BJ (cell line): ENCODE measurements at places on chromosomes 1 and 21.

GRCh38 chr21:46429754-46430681 is 28.7 kb upstream of the DIP2A start:
- DNase-seq: no peak

DNA sequence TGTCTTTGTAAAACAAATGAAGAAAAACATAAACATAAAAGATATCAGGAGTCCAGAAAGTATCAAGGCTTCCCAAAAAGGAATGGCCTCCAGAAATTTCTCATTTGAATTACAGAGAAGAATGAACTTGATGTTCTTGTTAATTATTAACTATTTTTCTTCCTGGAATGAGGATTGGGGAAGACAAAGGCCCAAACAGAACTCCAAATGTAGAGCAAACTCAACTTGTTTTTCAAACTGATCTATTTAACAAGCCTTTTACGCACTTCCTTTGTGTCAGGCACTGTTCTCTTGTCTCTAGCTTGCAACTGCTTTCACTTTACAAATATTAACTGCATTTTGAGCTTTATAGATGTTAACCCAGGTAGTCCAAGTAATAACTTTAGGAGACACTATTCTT is 45.5 kb downstream of the LAMC2 start:
- DNase-seq: no peak

DNA sequence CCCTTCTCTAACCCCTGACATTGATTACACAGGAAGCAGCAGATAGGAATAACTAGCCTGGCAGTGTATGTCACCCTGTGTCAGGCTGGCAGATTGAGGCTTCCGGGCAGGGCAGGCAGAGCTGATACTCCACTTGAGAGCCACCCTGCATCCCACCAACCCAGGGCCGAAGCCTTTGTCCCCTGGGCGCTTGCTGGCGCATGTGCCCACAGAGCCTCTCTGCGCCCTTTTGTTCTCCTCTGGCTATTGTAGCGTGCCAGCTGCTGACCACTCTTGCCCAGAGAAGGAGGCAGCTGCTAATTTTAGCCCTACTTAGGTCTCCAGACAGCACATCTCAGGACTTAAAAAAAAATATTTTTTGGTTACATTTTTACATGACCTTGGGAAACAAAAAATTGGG is 304.9 kb downstream of the HHAT start:
- DNase-seq: no peak

- no peak for DNase-seq
These were observed 157.8 kb upstream of the LRRC7 start for GRCh38 chr1:69409731-69410456.

DNA sequence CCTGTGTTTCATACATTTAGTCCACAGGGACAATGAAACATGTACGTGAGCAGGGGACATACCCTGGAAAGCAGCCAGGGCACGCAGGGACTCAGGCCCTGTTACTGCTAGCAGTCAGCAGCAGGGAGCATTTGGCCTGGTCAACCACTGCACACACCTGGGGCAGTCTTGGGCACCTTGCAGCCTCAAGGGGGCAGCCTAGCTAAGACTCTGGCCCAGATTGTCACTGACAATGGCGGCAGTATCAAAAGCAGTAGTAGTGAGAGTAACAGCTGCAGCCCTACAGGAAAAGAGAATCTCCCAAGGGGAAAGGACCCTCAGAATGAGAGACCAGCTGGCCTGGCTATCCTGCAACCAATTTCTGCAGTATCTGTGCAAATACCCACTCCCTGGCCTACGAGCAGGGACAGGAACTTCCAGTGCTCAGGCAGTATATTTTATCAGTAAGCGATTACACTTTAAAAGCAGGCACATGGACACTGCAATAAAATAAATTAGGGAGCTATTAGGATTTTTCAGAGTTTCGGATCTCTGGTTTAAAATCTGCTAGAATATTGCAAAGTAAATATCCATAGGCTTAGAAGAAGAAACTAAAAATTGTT is 475.6 kb downstream of the LTN1 start:
- DNase-seq: no peak

DNA sequence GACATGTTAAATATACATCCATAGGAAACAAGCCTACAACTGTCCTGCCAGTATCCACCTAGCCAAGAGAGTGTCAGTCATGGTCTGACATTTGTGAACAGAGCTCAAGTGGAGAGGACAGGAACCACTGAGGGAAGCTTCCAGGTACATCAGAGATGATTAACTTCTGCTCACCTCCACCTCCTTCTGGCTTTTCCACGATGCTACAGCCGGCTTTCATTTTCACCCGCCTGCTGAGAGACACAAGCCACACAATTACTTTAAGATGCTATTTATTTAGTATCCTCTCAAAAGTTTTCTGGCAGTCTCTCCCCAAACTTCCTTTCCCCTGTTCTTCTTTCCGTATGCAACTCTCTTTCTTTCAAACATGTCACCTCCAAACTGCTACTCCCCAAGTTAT is 2.1 kb downstream of the ETV3 start:
- no peak for DNase-seq

DNA sequence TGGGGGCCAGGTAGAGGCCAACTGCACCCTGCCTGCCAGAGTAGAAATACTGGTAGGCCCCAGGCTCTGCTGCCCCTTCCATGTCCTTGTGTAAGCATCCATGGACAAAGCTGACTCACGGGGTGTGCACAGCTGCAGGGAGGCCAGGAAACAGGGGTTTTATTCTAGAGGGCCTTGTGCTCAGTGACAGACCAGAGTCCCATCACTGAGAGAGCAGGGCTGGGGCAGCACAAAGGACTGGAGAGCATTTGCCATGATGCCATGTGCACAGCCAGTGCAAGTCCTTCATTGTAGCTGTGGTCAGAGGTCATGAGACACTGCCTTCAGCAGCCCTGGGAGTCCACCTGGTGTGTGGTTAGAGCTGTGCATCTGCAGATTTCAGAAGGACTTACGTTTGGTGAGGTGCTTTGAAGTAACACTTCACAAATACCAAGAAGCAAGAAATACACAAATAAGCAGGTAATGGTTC is 8.1 kb downstream of the ARF1 start:
- DNase-seq: no peak

- peak; percentile 22 for DNase-seq
These were observed 52.3 kb downstream of the PAPPA2 start for GRCh38 chr1:176515310-176515709.

GRCh38 chr1:178389441-178389840 is 107.3 kb downstream of the CLEC20A start:
- DNase-seq: no peak

- no peak for DNase-seq
These were observed 2.0 kb downstream of the MAPKAPK2 start for GRCh38 chr1:206686478-206687249.

DNA sequence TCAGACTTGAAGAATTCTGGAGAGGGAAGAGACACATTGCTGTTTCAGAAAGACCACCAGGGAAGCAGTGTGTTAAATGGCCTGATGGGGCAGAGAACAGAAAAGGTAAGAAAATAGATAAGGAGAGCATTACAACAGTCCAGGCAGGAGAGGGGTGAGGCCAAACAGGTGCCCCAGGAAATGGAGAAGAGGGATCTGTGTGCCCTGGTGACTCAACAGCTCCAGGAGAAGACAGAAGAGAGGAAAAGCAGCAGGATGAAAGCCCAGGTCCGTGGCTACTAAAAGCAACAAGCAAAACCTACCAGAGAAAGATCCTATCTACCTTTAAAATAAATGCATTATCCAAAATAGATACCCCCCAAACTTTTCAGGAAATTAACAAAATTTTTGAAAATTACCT is 9.2 kb downstream of the TP53BP2 start:
- DNase-seq: no peak

GRCh38 chr1:30197639-30198450 is 525.5 kb downstream of the MATN1 start:
- no peak for DNase-seq

GRCh38 chr1:13820055-13820454 is 120.1 kb downstream of the PRDM2 start:
- DNase-seq: no peak

DNA sequence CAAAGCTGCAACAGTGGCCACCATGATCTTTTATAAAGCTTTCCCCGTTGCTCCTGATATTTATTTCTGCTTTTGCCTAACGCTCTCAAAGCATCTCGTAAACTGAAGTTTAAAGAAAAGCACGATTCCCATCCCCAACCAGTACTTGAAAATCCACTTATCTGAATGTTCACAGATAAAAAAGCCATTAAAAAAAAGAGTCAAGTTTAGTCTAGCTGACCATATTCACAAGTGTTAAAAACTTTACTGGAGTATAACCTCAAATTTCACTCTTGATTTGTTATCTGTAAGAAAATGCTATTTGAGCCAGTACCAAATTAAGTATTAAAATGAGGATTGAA is 34.6 kb upstream of the SLC45A3 start:
- DNase-seq: no peak

DNA sequence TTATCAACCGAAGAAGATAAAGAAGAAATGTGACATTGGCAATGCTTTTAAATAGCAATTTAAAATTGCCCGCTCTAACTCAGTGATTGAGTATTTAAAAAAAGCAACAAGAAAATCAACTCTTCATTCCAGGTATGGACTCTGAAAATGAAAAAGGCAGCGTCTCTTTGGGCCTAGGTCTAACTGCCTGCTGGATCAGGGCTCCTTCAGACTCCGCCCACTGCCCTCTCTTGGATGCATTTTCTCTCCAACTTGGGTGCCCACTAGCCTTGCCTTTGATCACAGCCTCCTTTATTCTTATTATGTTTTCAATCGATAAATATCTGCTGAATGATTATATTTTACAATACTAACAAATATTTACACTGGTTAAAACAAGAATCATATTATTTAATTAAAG is 268.9 kb downstream of the MRPL39 start:
- no peak for DNase-seq

DNA sequence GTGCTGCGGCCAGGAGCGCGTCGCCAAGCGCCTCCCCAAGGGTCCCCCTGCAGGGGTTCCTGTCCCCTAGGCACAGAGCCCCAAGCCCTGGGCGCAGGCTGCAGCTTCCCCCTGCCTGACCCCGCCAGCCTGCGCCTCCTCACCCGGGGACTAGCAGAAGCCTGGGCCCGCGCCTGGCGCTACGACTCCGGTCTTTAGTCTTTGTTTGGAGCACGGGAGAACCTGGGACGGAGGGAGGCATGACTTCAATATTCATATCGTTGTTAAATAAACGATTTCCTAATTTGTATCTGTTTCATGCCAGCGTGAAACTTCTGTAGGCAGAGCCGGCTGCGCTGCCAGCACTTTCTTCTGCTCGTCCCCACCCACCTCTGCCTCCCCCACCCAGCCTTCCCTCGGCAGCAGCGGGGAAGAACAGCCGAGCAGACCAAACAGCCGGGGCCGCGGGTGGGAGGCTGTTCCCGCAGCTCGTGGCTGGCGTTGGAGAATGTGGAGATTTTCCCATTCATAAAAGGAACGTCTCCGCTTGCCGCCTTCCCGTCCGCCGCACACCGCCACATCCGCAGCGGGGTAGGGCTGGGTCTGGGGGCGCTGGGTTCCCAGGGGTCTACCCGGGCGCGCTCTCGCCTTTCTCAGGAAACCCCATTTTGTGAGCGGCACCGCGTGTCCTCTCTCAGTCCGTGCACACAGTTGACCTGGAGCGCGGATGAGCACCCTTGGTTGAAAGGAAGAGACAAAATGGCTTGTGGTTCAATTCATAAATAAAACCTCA is 777 bp upstream of the TRIM67 start:
- DNase-seq: no peak

DNA sequence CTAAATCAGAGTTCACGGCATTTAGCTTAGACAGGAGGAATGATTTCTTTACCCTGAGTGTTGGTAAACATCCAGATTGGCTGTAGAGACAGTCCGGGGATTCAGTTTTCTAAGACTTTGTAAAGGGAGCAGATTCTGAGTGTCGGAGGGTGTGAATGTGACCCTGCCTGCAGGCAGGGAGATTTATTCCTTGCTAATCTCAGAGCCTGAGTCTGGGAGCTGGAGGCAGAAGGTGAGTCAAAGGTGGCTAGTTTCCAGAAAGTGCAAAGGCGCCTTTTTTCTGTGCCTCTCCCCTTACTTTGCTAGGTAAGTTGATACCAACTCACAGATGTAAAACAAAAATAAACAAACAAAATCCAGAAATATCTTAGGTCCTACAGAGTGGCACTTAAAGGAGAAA is 11.7 kb downstream of the ATP1B1 start:
- no peak for DNase-seq

GRCh38 chr1:171715813-171716251 is 26.0 kb downstream of the VAMP4 start:
- DNase-seq: peak; percentile 10

- DNase-seq: peak; percentile 51
These were observed 480.4 kb downstream of the SIPA1L2 start for GRCh38 chr1:232149287-232150201.

GRCh38 chr1:17886838-17887441 is 131.8 kb downstream of the ACTL8 start:
- no peak for DNase-seq

DNA sequence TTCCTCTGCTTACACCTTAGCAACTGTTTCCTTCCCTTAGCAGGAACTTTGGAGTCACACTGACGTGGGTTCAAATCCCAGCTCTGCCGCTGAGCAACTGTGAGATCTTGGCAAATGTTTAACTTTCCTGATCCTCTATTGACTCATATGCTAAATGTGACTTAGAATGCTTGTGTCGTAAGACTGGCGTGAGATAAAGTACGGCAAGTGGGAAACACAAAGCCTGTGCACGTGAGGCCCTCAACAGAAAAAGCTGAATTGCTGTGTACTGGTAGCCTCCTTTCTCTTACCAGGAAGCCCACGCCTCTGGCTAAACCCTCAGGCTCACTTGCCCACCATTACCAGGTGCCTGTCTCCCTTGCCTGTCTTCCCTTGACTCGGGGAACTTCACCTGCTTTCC is 135.4 kb upstream of the TNR start:
- DNase-seq: no peak

GRCh38 chr1:218778257-218779126 is 395.2 kb upstream of the LYPLAL1 start:
- no peak for DNase-seq

DNA sequence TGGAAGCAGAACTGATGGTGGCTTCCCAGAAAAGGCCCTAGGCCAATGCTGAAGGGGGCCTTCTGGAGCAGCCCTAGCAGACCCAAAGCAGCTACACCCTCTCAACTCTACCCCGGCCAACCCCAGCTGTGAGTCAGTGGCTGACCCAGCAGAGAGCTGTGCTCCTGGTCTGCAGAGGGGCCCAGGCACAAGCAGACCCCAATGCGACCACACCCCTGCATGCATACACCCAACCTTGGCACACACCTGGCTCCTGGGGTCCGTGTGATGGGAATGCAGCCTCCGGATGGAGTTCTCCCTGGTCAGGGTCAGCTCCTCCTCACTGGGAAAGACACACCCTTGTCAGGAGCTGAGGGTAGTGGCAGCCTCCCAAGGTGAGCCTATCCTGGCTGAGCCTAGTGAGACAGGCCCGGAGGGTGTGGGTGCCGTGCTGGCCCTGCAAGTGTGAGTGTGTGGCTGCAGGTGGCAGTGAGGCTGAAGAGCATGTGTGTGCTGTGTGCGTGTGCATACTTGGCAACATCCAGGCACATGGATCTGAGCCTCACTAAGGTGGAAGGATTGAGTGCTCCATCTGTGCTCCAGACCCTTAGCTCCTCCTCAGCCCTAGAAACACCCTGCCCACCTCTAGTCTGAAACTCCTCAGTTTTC is 3.9 kb upstream of the ARHGAP30 start:
- DNase-seq: no peak

- DNase-seq: peak; percentile 90
These were observed 114.4 kb upstream of the GADD45A start for GRCh38 chr1:67570486-67571143.
